ENCODE measurements at places on chromosomes 3 and 15.

DNA sequence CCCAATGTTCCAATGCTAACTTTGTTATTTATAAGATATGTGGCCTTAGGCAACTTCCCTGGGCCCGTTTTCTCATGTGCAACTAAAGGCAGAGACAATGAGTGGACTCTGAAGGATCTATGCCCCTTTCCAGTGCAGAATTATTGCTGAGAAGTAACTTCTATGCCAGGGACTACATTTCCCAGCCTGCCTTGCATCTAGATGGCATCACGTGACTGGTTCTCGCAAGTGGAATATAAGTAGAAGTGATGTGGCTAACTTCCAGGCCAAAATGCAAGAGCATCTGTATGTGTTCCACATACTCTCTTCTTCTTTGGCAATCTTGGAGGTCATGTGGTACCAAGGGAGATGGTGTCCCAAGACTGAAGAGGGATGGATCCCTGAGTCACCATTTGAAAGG is 674.4 kb downstream of the NTRK3 start:
- DNase-seq: no peak

DNA sequence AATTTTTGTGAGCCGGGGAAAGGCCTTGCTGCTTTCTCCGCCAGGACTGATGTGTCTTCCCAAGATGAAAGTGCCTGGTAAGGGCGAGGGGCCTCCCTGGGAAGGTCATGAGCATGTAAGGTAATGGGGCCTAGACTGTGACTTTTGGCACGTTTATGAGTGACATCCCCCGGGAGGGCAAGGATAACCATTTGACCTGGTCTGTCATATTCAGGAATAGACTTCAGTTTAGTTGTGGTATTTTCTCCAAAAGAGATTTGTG is 631 bp upstream of the CNBP start:
- peak; percentile 38 for DNase-seq

DNA sequence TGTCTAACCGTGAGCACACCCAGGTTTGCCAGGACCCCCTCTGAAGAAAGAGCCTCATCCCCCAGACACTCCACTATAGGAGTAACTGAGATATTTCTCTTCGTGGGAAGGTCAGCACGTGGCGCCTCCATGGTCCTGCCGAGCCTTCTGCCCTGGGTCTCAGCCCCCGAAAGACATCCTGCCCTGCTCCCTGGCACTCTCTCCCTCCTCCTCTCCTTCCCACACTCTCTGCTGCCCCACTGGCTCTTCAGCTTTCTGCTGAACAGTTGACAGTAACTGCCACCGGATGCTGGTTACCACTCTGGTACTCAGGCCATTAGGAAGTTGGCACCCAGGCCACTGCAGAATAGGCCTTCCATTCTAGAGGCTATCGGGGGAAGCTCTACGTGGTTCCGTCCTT is 185.2 kb downstream of the UACA start:
- DNase-seq: no peak

- peak; percentile 78 for DNase-seq
These were observed 2.8 kb downstream of the ABHD2 start for GRCh38 chr15:89090791-89091626.

- DNase-seq: no peak
These were observed 173.1 kb downstream of the IL5RA start for GRCh38 chr3:2937055-2937454.

GRCh38 chr3:126781406-126781805 is 77.4 kb downstream of the CHCHD6 start:
- no peak for DNase-seq

DNA sequence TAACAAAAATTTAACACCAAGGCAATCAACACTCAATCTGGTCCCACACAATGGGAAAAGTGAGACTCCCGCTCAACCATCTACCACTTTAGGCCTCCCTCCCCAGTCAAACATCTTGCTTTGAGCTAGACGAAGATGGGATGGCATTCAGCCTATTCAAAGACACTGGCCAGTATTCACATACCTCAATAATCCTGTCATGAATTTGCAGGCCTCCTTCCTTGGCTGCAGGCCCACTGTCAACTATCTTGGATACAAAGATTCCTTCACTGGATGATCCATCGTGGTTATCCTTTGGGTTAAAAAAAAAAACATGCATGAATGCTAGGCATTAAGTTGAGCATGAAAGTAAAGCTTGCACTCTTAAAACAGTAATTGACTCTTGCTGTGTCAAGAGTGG is 22.6 kb downstream of the PDZRN3 start:
- peak; percentile 76 for DNase-seq

DNA sequence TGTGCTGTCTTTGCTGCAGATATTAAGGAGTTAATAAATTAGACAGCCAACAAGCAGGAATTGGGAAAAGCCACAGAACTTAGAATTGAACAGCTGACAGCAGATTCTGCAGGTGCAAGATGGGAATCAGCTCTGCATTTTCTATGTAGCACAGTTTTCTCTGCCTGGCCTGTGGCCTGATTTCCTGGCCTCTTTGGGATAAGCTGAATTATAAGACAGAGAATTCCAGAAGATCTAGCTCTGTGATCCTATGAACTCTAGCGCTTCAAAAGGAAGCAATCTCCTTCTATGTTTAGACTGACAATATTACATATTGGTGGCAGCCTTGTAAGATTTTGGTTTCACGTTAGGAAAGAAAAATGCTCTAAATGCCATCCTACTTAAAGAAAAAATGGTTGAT is 24.0 kb upstream of the SOX2 start:
- no peak for DNase-seq

DNA sequence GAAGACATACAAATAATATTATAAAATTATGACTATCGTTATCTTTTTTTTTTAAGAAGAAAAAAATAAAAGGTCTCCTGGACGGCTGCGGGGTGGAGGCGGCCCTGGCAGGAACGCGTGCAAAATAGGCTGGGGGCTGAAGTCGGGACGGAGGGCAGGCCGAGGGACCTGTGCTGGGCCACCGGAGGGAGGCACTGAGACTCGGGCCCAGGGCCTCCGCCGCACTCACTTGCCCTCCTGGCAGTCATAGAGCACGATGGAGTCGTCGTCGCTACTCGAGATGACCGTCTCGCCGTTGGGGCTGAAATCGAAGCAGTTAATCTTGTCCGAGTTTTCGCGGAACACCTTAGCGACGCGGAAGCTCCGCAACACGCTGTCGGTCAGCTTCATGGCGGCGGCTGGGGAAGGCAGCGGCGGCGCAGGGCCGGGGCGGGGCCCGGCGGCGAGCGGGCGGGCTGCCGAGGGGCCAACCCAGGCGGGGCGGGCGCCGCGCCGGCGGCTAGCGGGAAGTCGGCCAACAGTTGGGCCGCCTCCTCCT is 408 bp downstream of the WDR82 start:
- DNase-seq: no peak

- peak; percentile 98 for DNase-seq
These were observed 62.6 kb downstream of the SMAD3 start for GRCh38 chr15:67127965-67128364.

- DNase-seq: no peak
These were observed 77.0 kb upstream of the PRR23C start for GRCh38 chr3:139121513-139122220.

DNA sequence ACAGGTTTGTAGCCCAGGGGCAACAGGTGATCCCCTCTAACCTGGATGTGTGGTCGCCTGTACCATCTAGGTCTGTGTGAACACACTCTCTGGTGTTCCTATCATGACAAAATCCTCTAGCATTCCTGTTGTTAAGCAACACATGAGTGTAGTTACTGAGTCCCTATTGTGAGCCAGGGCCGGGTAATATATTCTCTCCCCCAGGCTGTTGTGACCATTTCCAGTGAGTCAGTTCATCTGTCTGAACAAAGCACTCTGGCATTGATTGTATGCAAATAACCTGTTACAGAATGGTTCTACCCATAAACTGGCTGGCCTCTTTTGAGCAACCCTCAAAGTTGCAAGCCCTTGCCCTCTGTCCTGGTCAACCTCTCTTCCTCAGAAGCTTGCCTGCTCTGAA is 2.6 kb upstream of the FLNB start:
- DNase-seq: peak; percentile 95

DNA sequence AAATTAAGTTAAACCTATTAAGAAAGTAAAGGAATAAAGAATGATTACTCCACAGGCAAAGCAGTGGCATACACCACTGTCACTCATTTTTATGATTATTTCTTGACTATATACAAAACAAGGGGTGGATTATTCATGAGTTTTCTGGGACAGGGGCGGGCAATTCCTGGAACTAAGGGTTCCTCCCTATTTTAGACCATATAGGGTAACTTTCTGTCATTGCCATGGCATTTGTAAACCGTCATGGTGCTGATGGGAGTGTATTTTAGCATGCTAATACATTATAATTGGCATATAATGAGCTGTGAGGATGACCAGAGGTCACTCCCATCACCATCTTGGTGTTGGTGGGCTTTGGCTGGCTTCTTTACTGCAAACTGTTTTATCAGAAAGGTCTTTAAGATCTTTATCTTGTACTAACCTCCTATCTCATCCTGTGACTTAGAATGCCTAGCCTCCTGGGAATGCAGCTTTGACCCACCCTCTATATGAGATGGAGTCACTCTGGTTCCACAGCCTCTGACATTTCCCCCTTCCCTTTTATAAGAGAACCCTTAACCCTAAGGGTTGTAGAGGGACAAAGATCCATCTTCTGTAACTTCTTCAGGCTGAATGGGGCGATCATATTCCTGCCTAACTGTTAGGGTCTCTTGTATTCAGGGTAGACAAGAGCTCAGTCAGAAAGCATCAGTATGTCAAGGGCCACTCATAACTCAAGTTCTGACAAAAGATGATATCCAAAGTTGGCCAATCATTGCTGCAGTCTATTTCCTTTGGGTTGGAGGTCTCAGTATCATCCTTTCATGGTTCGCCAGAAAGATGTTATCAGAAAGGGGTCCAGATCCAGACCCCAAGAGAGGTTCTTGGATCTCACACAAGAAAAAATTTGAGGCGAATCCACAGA is 79.5 kb upstream of the LIPC start:
- DNase-seq: no peak

DNA sequence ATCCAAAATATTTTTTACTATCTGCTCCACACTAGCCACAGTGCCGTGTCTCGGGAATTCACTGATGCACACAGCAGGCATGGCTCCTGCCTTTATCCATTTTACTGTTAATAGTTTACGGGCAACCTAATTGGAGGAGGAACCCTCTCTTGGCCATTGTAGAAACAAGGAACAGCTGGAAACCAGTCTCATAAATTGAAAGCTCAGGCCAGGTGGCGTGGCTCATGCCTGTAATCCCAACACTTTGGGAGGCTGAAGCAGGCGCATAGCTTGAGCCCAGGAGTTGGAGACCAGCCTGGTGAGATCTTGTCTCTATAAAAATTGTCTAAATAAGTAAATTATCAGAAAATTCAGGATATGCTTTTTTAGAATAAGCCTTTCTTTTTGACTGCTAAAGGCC is 39.0 kb downstream of the IL5RA start:
- no peak for DNase-seq

GRCh38 chr15:54518156-54518882 is 540.1 kb downstream of the UNC13C start:
- peak; percentile 6 for DNase-seq

GRCh38 chr3:193732391-193732790 is 139.4 kb downstream of the OPA1 start:
- DNase-seq: peak; percentile 89

- DNase-seq: peak; percentile 85
These were observed 40.2 kb downstream of the SUMF1 start for GRCh38 chr3:4426782-4427344.

DNA sequence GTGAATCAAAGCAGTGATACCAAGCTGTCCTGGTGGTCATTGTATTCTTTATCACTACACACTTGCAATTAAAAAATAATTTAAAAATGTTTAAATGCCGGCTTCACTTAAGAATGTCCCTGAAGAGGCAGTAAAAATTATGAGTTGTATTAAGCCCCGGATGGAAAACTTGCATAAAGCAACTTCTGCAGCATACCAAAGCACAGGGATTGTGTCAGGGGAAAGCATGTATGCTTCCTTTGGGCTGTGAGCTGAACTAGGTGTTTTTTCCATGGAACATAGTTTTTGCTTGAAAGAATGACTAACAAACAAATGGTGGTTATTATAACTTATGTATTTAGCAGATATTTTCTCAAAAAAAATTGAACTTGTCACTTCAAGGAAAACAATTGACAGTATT is 143.1 kb downstream of the ARNT2 start:
- DNase-seq: no peak

GRCh38 chr3:130480736-130481135 is 36.2 kb upstream of the COL6A6 start:
- DNase-seq: peak; percentile 35

DNA sequence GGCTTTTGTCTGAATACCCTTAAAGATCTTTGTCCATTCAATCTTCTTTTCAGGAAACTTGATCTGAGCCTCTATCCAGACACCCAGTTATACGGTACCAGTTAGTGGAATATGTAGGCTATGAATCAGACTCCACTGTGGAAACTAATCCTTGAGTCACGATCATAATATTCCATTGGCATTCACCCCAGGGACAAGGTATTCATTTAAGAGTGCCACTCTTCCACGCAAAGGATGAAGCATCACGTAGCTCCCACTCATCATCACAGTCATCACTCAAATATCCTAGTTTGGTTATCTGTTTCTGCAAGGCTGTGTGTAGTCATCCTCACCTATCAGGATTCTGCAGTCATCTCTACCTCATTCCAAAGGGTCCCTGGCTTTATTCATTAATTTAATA is 85.6 kb downstream of the NEDD4 start:
- peak; percentile 99 for DNase-seq

- DNase-seq: no peak
These were observed 301.1 kb upstream of the LRRFIP2 start for GRCh38 chr3:37475435-37475834.

GRCh38 chr15:43346305-43346704 is 15.9 kb upstream of the LCMT2 start:
- no peak for DNase-seq

GRCh38 chr15:29910068-29910467 is 87.8 kb upstream of the TJP1 start:
- no peak for DNase-seq

GRCh38 chr3:170002879-170003278 is 34.9 kb upstream of the GPR160 start:
- DNase-seq: no peak

DNA sequence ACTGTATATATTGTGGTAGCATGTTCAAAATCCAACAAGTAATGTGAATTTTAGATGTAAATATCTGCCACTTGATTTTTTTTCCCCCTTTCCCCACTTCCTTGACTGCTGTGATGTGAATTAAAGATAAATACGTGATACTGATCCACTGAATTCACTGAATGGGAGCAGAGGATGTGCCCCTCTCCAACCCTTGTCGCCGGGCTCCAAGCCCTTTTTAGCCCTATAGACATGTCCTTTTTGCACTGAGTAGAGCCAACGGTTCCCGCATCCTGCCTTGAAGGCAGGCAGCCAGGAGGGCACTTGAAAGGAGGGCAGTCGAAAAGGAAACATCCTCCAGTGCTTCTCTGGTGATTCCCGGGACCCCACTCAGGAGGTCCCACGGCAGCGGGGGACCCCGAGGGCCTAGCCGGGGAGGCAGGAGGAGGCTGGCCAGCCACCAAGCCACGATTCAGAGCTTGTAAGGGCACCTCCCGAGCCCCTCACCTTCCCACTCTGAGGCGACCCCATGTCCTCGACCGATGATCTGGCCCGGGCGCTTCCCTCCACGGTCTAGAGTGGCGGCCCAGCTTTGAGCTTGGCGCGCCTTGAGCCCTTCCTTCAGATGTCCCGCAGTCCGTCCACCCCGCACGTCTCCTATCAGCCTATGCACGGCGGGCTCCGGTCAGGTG is 901 bp upstream of the MANF start:
- peak; percentile 39 for DNase-seq

- no peak for DNase-seq
These were observed 17.6 kb downstream of the RLBP1 start for GRCh38 chr15:89203705-89204273.

Measured in kidney tubule cell (primary cell).